ENCODE measurements at places on chromosomes 5 and 9.
A peak's percentile ranks its signal among the peaks of the same experiment; 100 is the strongest.

DNA sequence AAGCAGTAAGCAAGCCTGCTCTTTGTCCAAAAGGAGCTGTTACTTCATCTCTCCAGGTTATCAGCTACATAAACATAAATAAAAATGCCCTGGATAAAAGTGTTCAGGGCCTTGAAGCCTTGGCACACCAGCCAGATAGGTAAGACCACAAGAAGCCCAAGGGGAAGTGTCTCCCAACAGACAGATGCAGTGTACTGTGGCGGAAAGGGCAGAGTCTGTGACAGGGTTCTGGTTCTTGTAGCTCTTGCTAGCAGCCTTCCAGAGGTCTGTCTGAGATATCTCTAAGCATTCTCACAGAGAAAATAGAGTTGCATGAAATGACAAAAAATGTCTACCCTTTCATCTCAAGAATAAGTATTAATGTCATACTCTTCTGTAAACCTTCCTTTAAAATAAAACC is 30.1 kb downstream of the ISOC1 start:
- DNase-seq: no peak

DNA sequence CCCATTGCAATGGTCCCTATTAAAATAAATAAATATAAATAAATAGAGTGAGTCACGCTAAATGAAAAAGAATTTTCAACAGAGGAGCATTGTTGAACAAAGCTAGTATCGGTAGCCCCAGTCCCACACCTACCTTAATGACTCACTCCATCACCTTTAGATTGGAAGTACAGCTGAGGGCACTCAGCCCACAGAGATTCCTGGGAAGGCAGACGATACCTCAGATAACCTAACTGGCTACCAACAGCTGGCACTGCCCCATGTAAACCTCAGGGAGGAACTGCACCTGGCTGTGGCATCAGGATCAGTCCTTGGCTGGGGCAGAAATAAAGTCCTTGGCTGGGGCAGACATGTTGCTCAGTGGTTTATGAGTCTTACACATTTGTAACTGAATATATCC is 49.3 kb downstream of the SPRY4 start:
- peak; percentile 24 for DNase-seq

DNA sequence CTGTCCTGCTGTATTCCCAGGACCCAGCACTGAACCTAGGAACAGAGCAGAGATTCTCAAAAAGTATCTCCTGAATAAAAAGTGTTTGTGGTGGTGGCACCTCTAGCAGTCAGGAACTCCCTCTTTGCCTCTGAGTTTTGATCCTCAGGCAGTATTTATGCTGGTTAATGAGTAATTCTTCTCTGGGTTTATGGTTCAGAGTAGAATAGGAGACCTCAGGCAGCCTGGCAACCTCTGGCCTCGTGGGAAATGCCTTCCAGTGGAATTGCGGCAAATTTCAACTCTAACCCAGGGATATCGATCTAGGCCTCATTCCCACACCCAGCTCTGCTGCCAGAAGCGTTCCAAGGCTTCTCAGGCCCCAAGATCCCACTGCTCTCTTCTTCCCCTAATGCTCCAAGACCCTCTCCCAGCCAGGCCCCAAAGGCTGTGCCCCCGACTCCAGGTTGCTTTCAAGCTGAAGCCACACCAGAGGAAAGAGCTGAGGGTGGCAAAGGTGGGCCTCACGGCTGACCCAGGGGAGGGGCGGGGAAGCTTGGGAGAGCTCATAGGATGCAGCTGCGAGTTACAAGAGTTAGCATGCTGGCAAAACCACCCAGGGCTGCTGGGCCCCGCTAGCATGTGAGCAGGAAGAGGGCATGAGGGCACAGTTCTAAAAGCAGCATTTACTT is 10.9 kb upstream of the HDHD3 start:
- DNase-seq: no peak

- peak; percentile 17 for DNase-seq
Observed at GRCh38 chr9:121929893-121930875, 162.9 kb downstream of the TTLL11 start.

- no peak for DNase-seq
Observed at GRCh38 chr9:65409471-65409980, 124.5 kb upstream of the FOXD4L5 start.

- DNase-seq: no peak
Observed at GRCh38 chr9:136230365-136230764, 15.2 kb downstream of the QSOX2 start.

DNA sequence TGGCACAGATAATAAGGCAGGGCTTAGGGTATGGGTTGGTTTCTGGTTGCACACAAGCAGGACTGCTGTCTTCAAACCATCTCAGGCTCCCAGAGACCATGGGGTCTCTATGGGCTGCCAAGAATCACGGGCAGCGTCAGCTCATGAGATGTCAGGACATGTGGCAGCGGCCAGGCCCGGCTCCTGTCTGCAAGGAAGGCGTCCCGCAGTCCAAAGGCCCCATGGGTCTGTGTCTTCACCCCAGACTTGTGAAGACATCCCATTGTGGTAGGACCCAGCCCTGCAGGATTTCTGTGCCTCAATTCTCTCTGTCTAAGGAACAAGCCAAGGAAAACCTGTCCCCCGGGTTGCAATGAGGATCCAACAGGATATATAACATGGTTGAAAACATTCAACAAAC is 32.6 kb downstream of the IPPK start:
- DNase-seq: no peak

DNA sequence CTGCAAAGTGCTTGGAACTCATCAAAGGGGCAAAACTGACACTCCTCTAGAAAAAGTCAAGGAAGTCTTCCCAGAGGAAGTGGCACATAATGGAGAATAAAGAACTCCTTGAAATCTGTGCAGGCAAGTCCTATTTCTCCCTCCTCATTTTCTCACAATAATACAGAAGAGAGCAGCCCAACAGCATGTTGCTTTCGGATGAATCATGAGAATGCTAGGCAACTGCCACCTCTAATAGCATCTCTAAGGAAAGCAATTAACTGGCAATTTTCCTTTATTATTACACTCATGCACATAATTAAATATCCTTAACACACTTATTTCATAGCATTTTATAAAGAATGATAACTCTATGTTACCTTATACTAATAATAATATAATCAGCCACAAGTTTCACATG is 122.2 kb upstream of the PTGER4 start:
- DNase-seq: peak; percentile 23

DNA sequence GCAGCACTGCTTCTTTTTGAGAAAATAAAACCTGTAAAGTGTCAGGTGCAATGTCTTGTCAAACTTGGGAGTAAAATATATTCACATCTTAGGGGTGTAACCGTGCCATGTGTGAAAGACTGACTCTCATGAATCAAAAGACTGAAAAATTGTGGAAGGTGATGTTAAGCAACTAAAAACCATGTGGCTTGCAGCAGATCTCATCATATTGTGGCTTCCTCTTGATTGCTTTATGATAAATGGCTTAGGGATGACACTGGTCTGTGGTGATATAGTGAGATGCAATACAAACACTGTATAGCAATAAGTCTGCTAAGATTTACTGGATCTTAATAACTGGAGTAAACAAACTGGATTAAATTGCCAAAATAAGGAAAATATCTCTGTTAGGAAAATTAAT is 321.6 kb downstream of the EDIL3 start:
- DNase-seq: no peak

- DNase-seq: no peak
Observed at GRCh38 chr9:8858596-8859161, 1059.1 kb upstream of the DMAC1 start.

GRCh38 chr5:91225848-91226686 is 157.1 kb downstream of the ARRDC3 start:
- DNase-seq: peak; percentile 48

DNA sequence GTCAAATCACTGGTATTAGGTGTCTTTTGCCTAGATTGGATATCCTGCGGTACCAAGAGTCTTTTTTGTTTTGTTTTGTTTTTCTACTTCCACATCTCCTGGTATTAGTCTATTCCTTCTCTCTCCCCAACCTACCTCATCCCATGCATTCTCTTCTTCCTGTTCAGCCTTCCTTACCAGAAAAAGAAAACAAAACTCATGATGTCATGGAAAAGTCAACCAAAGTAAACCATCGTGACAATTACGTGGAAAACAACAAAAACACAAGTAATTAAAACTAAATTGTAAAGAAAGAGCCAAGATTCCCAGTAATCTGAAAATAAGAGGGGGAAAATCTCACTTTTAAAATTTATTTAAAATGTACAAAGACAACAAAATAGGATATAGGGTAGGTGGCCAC is 38.3 kb downstream of the TMEM167A start:
- no peak for DNase-seq

DNA sequence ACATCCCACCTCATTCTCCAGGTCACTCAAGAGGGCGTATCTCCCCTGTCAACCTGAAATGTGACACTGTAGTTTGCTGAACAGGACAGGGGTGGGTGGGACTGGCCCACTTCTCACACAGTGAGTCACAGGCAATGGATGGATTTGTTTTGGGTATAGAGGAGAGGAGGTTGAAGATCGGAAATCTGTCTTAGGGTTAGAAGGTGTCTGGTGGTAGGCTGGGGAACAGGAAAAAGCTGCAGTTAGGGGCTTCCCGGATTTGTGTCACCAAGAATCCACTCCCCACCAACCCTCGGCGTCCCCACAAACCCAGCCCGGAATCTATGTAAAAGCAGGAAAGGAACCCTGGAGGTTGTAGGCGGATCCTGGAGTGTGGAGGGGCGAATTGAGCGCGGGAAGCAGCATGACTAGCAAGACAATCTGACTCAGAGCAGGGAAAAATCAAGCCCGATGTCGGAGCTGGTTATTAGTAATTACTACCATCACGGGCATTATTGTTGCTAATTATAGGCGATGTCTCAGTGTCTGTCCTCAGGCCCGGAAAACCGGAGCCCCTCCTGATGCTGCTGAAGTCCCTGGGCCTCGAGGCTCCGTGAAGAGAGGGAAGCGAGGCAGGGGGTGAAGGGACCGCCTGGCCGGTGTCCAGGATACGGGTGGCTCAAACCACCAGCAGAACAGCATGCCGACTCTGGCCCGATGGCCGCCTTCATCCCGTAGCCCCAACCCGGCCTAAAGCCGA is 1.7 kb upstream of the IRX1 start:
- DNase-seq: peak; percentile 63

- DNase-seq: peak; percentile 68
Observed at GRCh38 chr9:89278997-89279739, 31.8 kb upstream of the CKS2 start.

GRCh38 chr9:31185831-31186230 is 1198.6 kb upstream of the ACO1 start:
- DNase-seq: no peak

DNA sequence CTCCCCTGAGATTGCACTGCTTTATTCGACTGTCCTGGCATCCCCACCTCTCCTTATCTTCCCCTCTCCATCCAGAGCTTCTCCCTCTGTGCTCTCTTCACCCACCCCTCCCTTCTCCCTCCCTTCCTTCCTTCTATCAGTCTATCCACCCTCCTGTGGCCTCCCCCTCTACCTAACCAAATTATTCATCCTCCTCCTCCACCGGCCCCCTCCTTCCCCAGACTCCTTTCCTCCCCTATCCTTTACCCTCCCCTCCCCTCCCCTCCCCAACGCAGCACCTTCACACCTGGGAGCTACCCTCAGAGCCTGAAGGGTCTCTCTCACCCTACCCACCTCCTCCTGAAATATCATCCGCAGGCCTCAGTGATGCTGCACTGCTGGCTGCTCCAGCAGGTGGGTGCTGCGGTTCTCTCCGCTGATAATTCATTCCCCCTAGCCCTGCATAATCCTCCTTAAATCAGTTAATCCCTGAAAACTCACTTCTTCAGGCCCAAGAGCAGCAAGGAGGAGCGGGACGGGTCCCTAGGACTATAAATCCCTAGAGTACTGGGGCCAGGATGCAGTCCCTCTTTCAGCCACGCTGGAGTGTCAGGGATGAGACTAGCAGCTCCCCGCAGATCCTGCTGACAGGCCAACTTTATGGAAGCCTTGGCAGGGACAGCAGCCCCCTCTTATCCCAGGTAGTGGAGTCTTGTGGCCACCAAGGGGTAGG is 97.8 kb downstream of the PCDH1 start:
- DNase-seq: no peak

DNA sequence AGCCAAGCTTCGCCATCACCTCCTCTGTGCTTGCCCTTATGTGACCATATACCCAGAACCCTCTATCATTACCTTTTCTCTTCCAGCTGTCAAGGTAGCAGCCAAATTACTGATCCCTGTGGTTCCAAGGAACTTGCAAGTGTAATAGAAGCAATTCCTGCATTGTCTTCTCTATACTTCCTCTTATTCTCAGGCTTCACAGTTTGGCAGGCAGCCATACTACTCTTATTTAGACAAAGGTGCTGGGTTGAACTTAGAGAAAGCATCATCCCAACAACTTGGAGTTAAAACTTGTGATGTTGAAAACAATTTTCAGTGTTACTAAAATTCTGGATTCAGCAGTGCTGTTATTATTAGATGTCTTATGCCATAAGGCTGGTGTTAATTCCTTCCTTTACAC is 93.2 kb downstream of the NLN start:
- no peak for DNase-seq

GRCh38 chr9:4416467-4416866 is 73.8 kb upstream of the SLC1A1 start:
- no peak for DNase-seq

- no peak for DNase-seq
Observed at GRCh38 chr5:179497636-179498340, 52.6 kb upstream of the RUFY1 start.

DNA sequence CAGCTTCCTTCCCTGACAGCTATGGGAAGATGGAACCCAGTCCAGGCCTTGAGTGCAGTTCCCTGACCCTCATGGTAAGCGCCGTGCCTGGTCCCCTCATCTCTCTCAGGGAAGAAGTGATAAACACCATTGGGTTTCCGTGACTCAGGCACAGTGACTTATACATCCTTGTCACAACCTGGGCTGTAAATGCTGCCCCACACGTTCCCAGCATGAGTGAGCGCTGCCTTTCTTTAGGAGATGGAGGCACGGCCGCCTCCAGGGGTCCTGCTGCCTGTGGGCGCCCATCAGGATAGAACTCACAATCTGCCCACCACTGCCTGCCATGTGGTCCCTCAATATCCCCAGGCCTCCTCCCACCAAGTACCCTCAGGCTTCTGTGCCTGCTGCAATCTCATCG is 8.3 kb upstream of the NKD2 start:
- DNase-seq: no peak

- peak; percentile 87 for DNase-seq
Observed at GRCh38 chr5:16539169-16539666, 73.6 kb upstream of the ZNF622 start.

GRCh38 chr9:37902796-37903646 is 906 bp downstream of the SLC25A51 start:
- peak; percentile 54 for DNase-seq

DNA sequence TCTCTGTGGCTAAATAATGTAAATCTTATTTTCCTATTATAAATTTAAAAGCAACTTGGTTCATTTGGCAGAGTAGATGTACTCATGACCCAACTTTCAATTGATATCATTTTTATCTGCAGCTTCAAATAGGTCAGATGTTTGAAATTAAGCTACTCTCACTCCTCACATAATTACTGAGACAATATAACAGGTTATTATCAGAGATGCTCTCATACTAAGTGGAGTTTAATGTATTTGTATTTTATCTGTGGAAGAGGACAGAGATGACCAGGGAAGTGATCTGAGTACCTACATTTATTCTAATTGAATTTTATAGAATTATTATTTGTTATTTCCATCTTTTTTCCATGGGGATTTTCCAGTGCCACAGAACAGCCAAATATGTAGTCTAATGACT is 177.4 kb upstream of the PRLR start:
- DNase-seq: no peak

- no peak for DNase-seq
Observed at GRCh38 chr9:68692519-68692918, 12.5 kb upstream of the PIP5K1B start.

GRCh38 chr9:8364026-8364752 is 564.6 kb upstream of the DMAC1 start:
- no peak for DNase-seq
